ENCODE measurements at places on chromosomes 13 and 19. TPM values are rescaled to one million over a fixed set of nuclear protein-coding genes. Genes with fewer than 3 reads are reported as not detected.

Gene C13orf42
- total RNA-seq: not detected

Gene CACNA1A
- 0.47 TPM for total RNA-seq

Gene IGFL4
- not detected for total RNA-seq

Gene DAPK3
- total RNA-seq: 47.3 TPM

Gene NLRP9
- total RNA-seq: not detected

Gene GGACT
- total RNA-seq: 4.0 TPM

Gene INAFM1
- total RNA-seq: 10.2 TPM

Data from activated T-helper 1 cell treated with anti-CD3 and anti-CD28 coated beads, Interleukin-12 subunit alpha, Interleukin-12 subunit beta, Interleukin-2, Interleukin-4 antibody, amounts not matched to agents 30 ng/mL and 10 ng/mL and 1 ng/mL, durations not matched to agents 14 hours and 24 hours and 36 hours (primary cell).